CD8-positive, alpha-beta memory T cell (primary cell): ENCODE measurements at places on chromosomes 3 and 15.

DNA sequence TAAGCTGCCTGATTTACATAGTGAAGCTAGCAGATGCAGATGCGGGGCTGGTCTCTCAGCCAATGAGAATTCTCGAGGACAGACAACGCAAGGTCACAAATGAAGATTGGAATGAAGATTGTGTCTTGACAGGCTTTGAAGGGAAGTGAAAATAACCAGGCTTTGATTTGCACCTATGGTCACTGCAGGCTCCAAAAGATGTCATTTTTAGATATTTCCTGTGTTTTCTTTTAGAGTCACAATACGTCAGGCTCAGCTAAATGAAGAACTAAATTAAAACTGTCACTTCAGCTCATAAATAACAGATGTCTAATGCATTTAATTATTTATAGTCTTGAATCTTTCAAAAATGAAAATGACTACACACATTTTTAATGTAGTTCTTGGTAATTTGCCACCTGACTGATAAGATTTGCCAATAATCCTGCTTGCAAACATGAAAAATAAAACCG is 99.5 kb downstream of the SQOR start:
- DNase-seq, result no peak

- DNase-seq, result no peak
Measured at GRCh38 chr3:60933824-60934223, 317.4 kb downstream of the FHIT start.

DNA sequence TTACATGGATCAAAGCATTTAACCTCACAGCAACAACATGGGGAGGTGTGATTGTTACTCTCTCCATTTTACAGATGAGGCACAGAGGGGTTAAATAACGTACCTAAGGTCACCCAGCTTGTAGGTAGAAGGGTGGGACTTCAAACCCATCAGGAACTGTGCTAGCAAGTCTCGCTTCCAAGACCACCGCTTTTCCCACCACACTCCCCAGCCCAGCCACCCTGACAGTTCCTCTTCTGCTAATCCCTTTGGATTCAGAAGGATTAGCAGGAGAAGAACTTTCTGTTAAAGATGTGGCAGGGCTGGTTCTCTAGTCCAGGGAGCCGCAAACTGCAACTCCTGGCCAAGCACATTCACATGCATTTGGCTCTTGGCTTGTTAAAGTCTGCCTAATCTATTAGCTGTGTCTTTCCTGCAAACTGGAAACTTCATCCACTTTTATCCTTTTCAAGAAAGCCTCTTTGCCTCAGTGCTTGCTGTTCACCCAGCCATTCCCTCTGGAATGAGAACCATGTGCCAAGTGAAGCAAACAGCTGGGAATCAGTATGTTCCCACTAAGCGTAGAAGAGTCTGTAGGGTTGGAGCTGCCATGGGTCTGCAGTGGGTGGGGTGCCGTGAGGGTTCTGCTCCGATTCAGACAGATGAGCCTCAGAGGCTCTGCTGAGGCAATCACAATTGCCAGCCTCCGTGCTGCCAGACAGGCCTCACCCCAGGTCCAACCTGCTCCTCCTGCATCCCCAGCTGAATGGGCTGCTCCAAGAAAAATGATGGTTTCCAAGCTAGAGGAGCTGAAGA is 44.6 kb downstream of the POMGNT2 start:
- no peak for DNase-seq

- DNase-seq, result no peak
Measured at GRCh38 chr3:111070772-111071256, 802 bp upstream of the NECTIN3 start.

- no peak for DNase-seq
Measured at GRCh38 chr3:42688016-42688415, 2.7 kb downstream of the KLHL40 start.

DNA sequence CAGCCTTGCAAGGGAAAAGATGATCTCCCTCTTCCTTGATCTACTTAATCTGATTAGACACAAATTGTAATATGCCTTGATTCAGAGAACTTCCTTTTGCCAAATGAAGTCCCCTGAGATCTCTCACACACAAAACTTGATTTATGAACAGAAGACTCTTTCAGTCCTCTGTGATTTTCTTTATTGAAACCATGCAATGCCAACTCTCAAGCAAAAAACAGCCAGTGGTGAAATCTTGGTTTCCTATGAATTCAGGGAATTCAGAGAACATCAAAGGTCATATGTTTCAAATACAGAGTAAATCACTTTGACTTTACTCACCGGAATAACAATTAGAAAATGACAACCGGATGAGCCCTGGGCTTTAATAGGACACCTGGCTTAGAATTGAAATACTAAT is 211.7 kb downstream of the ABHD5 start:
- no peak for DNase-seq

GRCh38 chr3:73401616-73402279 is 223.0 kb downstream of the PDZRN3 start:
- no peak for DNase-seq
